Uterus (tissue), 4 donors: ENCODE measurements at places on chromosomes 7 and 10. TPM values are rescaled to one million over a fixed set of nuclear protein-coding genes. Genes with fewer than 3 reads are reported as not detected.

Gene CCDC7
- total RNA-seq, result 103 TPM

Gene LRRC4
- 2.5 TPM for total RNA-seq

Gene PPP1R17
- not detected for total RNA-seq

Gene CARD11
- not detected for total RNA-seq

Gene GDF10
- total RNA-seq, result not detected

Gene C7orf57
- total RNA-seq, result not detected

Gene TMEM270
- not detected for total RNA-seq

Gene PDE1C
- 15.9 TPM for total RNA-seq

Gene UCN3
- total RNA-seq, result not detected

- H3K27ac ChIP-seq, result no peak overlapping the region
- H3K4me1 ChIP-seq, result no peaks in the 10 kb centered on the region
- no peaks in the 10 kb centered on the region for H3K36me3 ChIP-seq
These were observed 904.1 kb downstream of the KCNMA1 start for GRCh38 chr10:76733441-76733936.

DNA sequence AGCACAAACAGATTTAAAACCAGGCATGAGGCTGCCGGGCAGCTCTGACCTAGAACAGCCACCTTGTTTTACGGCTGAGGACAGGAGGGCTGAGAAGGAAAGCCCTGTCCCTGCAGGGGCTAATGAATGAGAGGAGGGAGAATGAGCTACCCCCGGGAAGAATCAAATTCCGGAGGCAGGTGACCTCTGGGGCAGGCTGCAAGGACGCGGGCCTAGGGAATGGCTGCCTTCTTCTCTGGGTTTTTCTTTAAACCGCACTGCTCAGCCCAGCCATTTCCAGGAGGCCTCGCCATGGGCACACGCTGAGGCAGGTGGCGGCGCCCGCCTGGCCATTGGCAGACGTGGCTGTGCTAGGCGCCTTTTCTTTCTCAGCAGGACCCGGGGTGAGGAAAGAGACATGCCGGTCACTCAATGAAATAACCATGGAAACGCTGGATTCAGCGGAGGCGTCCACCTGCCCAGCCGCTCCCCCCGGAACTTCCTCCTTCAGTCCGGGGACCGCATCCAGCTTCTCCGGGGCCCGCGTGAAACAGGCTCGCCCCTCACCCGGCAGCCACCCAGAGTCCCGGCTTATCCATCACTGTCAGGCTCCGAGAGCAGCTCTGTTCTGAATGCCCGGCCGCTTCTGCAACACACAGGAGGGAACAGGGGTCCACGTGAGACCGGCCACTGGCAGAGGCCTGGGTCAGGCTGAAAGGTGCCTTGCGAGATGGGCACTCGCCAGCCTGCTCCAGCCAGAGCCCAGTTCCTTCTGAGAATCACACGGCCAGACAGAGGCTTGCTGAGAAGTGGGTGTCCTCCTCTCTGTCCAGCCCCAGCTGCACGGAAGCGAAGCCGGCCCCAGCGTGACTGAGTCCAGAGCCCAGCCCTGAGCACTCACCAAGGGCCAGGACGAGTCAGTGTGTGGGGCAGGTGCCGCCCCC lies 82.1 kb downstream of the PDGFA start:
- no peak for DNase-seq
- no peak overlapping the region for H3K27ac ChIP-seq
- no peaks in the 10 kb centered on the region for H3K4me1 ChIP-seq
- no peaks in the 10 kb centered on the region for H3K27me3 ChIP-seq
- no peaks in the 10 kb centered on the region for H3K36me3 ChIP-seq

DNA sequence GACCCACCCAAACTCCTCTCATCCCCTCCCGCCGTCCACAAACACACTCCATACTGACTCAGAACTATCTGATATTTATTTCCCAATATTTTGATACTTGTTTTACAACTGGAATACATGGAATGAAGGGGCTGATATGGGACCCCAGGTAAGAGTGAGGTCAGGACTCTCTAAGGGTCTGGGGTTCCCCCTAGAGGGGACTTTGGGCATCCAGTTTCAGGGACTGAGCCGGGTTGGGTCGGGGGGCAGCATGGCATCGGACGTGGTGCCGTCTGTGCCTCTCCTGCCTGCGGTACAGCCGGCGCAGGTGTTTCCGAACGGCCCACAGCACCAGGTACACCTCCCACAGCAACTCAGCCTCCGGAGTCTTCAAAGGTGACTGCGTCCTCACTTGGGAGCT lies 7.5 kb downstream of the SPACDR start:
- DNase-seq, result no peak
- no peaks in the 10 kb centered on the region for H3K36me3 ChIP-seq
- H3K27ac ChIP-seq, result no peak overlapping the region
- no peaks in the 10 kb centered on the region for H3K27me3 ChIP-seq

DNA sequence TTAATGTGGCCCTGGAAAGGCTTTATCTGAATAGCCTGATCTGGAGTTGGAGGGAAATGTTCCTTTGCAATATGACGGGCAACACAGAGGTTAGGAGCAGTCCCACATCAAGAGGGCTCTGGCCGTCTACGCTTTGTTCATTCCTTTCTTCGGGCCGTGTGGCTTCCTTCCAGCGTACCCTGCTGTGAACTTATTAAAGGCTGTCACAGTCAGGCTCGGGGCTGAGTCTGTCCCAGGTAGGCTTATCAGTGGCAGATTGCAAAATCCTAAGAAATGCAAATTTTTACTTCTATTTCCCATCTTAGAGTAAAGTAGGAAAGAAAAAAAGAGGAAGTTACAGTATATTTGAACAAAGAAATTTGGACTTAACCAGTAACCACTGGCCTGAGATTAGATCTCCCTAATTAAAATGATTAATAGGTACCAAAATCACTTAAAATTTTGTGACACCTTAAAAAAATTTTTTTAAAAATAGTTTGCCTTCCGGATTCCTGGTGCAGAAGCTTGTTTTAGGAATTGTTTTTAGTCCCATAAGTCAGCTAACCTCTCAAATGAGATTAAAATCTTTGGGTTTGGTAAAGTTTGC lies 453.1 kb upstream of the MKI67 start:
- no peak for DNase-seq
- no peak overlapping the region for H3K4me3 ChIP-seq
- no peak overlapping the region for H3K27ac ChIP-seq
- no peaks in the 10 kb centered on the region for H3K36me3 ChIP-seq
- no peaks in the 10 kb centered on the region for H3K4me1 ChIP-seq

- H3K36me3 ChIP-seq, result no peaks in the 10 kb centered on the region
- no peaks in the 10 kb centered on the region for H3K4me1 ChIP-seq
- peak; percentile 68 for DNase-seq
- peak overlapping the region; percentile 93 for H3K27ac ChIP-seq
- no peaks in the 10 kb centered on the region for H3K27me3 ChIP-seq
These were observed 9.2 kb upstream of the SVIL start for GRCh38 chr10:29643771-29644501.

- H3K4me1 ChIP-seq, result no peaks in the 10 kb centered on the region
- no peaks in the 10 kb centered on the region for H3K36me3 ChIP-seq
- no peak for DNase-seq
- no peak overlapping the region for H3K4me3 ChIP-seq
- H3K27me3 ChIP-seq, result no peaks in the 10 kb centered on the region
These were observed 63.1 kb downstream of the TES start for GRCh38 chr7:116273283-116273917.

DNA sequence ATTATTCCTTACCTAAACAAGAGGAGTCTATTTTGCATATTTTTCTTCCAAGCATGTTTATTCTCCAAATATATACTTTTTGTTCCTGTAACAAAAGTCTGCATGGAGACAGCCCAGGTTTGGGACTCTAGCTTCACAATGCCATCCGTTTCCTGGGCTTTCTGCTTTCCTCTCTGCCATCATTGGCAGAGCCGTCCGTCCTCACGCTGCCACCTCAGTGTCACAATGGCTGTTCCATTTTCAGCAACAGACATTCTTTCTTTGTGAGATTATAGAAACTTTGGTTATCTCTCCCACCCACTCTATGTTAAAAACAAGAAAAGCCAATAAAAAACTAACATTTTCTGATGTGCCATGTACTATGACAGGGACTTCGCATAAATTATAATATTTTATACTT lies 825.2 kb downstream of the REEP3 start:
- H3K27ac ChIP-seq, result no peak overlapping the region
- H3K36me3 ChIP-seq, result no peaks in the 10 kb centered on the region
- no peaks in the 10 kb centered on the region for H3K4me1 ChIP-seq
- H3K4me3 ChIP-seq, result no peak overlapping the region
- no peaks in the 10 kb centered on the region for H3K27me3 ChIP-seq
- DNase-seq, result no peak

- no peaks in the 10 kb centered on the region for H3K27me3 ChIP-seq
- H3K36me3 ChIP-seq, result no peaks in the 10 kb centered on the region
- H3K27ac ChIP-seq, result no peak overlapping the region
- no peak overlapping the region for H3K4me3 ChIP-seq
These were observed 622.3 kb downstream of the SUGCT start for GRCh38 chr7:40757109-40757508.

- H3K4me3 ChIP-seq, result peak overlapping the region; percentile 57
- no peaks in the 10 kb centered on the region for H3K4me1 ChIP-seq
- no peaks in the 10 kb centered on the region for H3K36me3 ChIP-seq
These were observed 43.9 kb downstream of the TNS3 start for GRCh38 chr7:47537716-47538675.

DNA sequence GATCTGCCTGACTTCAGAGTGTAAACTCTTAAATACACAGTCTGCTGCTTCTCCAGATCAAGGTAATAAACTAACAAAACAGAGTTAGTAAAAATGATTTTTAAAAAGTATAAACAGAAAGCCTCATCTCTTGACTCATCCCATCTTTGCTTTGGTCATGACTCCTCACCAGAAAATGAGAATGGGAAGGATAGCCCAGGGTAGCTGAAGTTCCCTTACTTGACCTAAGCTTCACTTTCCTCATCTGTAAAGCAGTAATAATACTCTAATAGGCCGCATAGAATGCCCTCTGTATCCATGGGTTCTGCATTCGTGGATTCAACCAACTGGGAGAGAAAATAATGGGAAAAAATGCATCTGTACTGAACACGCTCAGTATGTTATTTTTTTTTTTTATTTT lies 11.3 kb upstream of the SLC25A28 start:
- no peaks in the 10 kb centered on the region for H3K36me3 ChIP-seq
- no peak overlapping the region for H3K27ac ChIP-seq
- no peak overlapping the region for H3K4me3 ChIP-seq

GRCh38 chr10:121452581-121452980 lies 145.7 kb downstream of the FGFR2 start:
- H3K27ac ChIP-seq, result no peak overlapping the region
- no peak overlapping the region for H3K4me3 ChIP-seq
- H3K27me3 ChIP-seq, result no peaks in the 10 kb centered on the region

- no peaks in the 10 kb centered on the region for H3K36me3 ChIP-seq
- DNase-seq, result peak; percentile 60
- no peaks in the 10 kb centered on the region for H3K4me1 ChIP-seq
- no peaks in the 10 kb centered on the region for H3K27me3 ChIP-seq
These were observed 121.7 kb upstream of the TRIM24 start for GRCh38 chr7:138338361-138338760.
